ENCODE measurements at places on chromosomes 11 and 22.

- DNase-seq: no peak
Measured at GRCh38 chr22:37459206-37459605, 27.0 kb downstream of the MFNG start.

DNA sequence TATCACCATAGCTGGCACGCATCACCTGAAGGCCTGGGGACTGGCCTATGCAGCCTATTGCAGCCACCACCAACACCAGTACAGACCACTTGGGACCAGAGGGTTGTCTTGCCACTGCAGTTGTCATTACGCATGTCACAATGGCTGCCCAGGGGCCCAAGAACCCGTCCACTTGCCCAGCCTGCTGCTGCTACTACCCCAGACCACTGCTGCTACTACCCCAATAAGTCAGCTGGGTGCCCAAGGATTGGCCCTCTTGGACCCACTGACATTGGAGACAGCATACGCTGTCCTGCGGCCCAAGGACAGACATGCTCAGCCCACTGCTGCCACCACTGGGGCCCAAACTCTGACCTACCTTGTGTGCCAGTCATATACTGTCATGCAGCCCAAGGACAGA lies 102.7 kb upstream of the OR9Q1 start:
- no peak for DNase-seq

- no peak for DNase-seq
Measured at GRCh38 chr11:2685566-2686359, 14.0 kb downstream of the KCNQ1OT1 start.

DNA sequence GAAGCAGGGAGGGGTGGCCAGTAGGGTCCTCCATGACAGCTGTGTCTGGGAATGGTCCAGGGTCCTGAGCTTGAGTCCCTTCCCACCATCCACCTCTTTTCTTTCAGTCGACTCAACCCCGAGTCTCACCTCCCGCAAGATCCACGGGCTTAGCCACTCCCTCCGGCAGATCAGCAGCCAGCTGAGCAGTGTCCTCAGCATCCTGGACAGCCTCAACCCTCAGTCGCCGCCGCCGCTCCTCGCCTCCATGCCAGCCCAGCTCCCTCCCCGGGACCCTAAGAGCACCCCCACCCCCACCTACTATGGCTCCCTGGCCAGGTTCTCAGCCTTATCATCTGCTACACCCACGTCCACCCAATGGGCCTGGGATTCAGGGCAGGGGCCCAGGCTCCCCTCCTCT lies 81.9 kb downstream of the CEP164 start:
- no peak for DNase-seq

- DNase-seq: no peak
Measured at GRCh38 chr11:45362636-45363035, 76.5 kb upstream of the SYT13 start.

DNA sequence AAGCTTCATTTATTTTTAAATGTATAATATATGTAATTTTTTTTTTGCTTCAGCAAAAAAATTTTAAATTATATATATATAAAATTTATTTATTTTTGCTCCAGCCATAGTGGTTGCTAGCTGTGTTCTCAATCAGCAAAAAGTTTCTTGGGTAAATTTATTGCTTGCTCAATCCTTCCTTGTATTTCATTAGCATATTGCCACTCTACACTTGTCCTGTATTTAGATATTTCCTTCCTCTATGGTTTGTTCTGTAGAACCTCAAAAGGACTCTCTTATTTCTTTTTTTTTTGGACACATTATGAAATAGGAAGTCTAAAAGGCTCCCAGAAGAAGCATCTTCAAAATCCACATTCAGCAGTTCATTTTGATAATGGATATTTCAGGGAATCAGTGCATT lies 2.3 kb downstream of the PTPRJ start:
- DNase-seq: no peak

All from nucleus accumbens (tissue), 56 donors.